ENCODE measurements at places on chromosomes 4 and X. TPM values are rescaled to one million over a fixed set of nuclear protein-coding genes. Genes with fewer than 3 reads are reported as not detected.

Gene PDGFRA
- total RNA-seq = 144 TPM

Gene KLKB1
- total RNA-seq = 1.0 TPM

Gene GPR173
- 2.1 TPM for total RNA-seq

Gene AR
- 1.1 TPM for total RNA-seq

Gene AADAT
- 1.5 TPM for total RNA-seq

Gene TBX22
- not detected for total RNA-seq

- peak; percentile 75 for DNase-seq
- no peak overlapping the region for H3K27ac ChIP-seq
- no peaks in the 10 kb centered on the region for H3K4me1 ChIP-seq
- no peak overlapping the region for H3K4me3 ChIP-seq
Observed at GRCh38 chr4:56301181-56301996, 85.9 kb downstream of the AASDH start.

GRCh38 chrX:54758114-54759055 is 39.7 kb downstream of the ITIH6 start:
- H3K4me3 ChIP-seq = no peak overlapping the region
- no peak overlapping the region for H3K27ac ChIP-seq
- H3K4me1 ChIP-seq = no peaks in the 10 kb centered on the region
- H3K27me3 ChIP-seq = peaks cover 6% of the 10 kb centered on the region

DNA sequence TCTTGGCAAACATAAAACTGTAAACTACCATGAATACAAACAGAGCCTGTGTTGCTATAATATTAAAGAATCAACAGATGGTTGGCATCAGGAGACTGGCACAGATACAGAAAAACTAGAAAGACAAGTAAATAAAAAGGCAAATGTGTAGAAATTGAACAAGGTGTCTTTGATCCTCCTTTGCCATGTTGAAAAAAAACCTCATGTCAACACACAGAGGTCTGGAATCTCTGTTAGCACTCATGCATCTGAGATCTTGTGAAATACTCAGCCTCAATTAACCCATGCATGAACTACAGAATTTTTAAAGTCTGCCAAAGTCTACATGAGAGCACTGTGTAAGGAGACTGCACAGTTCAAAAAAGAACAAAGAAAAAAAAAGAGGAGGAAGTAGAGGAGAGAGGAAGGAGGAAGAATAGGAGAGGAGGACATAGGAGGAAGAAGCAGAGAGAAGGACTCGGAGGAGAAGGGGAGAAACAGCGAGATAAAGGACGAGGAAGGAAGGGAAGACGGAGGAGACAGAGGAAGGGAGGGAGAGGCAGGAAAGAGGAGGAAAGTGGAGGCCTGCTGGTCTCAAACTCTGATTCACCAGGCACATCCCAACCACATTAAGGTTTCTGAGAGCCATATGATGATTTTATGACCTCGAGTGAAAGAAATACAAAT is 52.8 kb downstream of the PRDM5 start:
- no peak for DNase-seq
- H3K36me3 ChIP-seq = no peaks in the 10 kb centered on the region
- no peaks in the 10 kb centered on the region for H3K27me3 ChIP-seq
- no peak overlapping the region for H3K4me3 ChIP-seq
- H3K4me1 ChIP-seq = no peaks in the 10 kb centered on the region

- H3K4me3 ChIP-seq = no peak overlapping the region
- H3K27ac ChIP-seq = no peak overlapping the region
- H3K36me3 ChIP-seq = no peaks in the 10 kb centered on the region
- no peaks in the 10 kb centered on the region for H3K4me1 ChIP-seq
- no peak for DNase-seq
Observed at GRCh38 chr4:154872198-154872597, 91.1 kb downstream of the RBM46 start.

GRCh38 chrX:115344885-115345614 is 55.5 kb downstream of the LUZP4 start:
- peak; percentile 92 for DNase-seq
- H3K4me3 ChIP-seq = no peak overlapping the region
- no peaks in the 10 kb centered on the region for H3K4me1 ChIP-seq
- H3K27ac ChIP-seq = peak overlapping the region; percentile 88
- no peaks in the 10 kb centered on the region for H3K36me3 ChIP-seq

DNA sequence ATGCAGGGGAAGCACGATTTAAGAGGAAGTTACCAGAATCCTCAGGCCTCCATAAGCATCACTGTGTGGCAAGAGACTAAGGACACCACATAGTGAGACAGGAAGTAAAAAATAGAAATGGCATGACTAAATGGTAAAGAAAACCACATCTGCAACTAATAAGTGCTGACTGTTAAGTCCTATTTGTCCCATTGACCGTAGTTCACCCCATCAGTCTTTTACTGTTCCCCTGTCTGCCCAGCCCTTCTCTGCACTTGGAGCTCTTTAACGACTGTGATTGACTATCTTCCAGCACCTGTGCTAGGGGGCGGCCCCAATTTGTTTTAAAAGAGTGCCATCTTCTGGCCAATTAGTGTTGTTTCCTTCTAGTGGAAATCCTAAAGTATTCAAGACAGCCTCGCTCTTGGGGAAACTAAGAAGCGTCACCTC is 94.2 kb downstream of the MAOA start:
- DNase-seq = peak; percentile 53
- H3K4me3 ChIP-seq = no peak overlapping the region
- no peaks in the 10 kb centered on the region for H3K4me1 ChIP-seq
- peaks cover 8% of the 10 kb centered on the region for H3K27me3 ChIP-seq
- H3K36me3 ChIP-seq = no peaks in the 10 kb centered on the region
- no peak overlapping the region for H3K27ac ChIP-seq

DNA sequence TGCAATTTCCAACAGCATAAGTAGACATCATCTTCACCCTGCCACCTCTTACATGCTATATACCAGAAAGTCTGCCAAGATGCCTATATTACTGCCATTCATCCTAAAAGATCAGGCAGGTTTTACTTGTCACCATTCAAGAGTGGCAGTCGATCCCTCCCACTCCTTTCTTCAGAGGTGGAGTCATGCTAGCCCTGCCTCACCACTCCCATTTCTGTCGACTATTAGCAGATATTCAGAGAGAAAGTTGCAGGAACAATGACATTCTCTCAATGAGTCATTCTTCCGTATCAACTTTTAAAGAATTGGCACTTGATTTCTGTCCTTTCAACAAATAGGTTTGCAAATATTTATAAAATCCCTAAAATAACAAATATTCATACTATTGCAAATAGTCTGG is 1060.1 kb downstream of the ADGRL3 start:
- DNase-seq = no peak
- no peak overlapping the region for H3K4me3 ChIP-seq
- no peak overlapping the region for H3K27ac ChIP-seq
- no peaks in the 10 kb centered on the region for H3K4me1 ChIP-seq
- H3K27me3 ChIP-seq = no peaks in the 10 kb centered on the region

DNA sequence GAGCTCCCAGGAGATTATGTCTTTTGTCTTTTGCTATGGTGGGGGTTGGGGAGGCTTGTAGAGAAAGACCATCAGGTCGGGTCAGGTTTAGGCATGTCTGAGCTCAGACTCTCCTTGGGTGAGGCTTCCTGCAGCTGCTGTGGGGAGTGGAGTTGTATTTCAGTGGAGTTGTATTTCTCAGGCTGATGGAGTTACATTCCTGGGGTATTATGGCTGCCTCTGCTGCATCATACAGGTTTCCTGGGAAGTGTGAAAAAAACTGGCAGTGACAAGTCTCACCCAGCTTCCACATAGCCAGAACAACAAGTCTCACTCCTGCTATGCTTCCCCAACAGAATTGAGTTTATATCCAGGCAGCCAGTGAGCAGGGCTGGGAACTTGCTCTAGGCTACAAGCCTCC is 119.3 kb downstream of the VSIG4 start:
- no peak for DNase-seq
- no peak overlapping the region for H3K4me3 ChIP-seq

GRCh38 chr4:122946142-122946541 is 23.7 kb upstream of the NUDT6 start:
- DNase-seq = no peak
- H3K4me1 ChIP-seq = no peaks in the 10 kb centered on the region
- H3K27ac ChIP-seq = no peak overlapping the region
- no peaks in the 10 kb centered on the region for H3K36me3 ChIP-seq
- H3K27me3 ChIP-seq = no peaks in the 10 kb centered on the region

DNA sequence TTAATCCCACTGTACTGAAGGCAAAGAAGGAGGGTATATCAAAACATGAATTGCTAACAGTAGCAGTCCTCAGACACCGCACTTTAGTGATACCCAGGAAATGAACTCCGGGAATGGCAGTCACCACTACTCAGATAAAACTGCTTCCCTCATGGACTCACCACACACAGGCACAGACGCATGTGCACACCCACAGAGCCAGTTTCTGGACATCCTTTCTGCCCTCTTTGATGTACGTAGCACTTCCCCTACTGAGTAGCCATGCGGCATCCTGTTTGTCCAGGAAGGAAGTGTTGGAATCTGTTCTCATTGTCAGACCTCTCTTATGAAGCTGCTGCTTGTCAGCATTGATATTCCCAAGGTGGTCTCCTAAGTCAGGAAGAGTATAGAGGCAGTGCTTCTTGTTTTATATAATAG is 95.7 kb downstream of the DCLK2 start:
- no peaks in the 10 kb centered on the region for H3K36me3 ChIP-seq
- peak; percentile 23 for DNase-seq
- no peak overlapping the region for H3K4me3 ChIP-seq
- H3K4me1 ChIP-seq = peaks cover 11% of the 10 kb centered on the region

Data from adrenal gland (tissue), 19 donors.